ENCODE measurements at places on chromosomes 7 and 10. TPM values are rescaled to one million over a fixed set of nuclear protein-coding genes. Genes with fewer than 3 reads are reported as not detected.

DNA sequence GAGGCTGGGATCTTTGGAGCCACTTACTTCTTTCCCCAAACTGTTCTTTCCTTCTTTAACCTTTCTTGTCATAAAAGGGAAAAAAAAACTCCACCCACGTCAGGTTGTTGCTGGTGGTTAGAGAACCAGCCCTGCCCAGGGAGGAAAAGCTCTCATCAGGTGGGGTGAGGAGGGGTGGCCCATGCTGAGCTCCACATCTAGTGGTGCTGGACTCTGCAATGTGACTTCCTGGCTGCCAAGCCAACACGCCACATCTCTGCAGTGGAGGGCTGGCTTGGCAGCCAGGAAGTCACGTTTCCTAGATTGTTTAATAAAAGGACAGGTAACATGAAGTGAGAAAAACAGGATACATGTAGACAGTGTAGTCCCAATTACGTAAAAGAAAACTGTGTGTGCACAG is 37.4 kb downstream of the WIPF3 start:
- DNase-seq = peak; percentile 35

DNA sequence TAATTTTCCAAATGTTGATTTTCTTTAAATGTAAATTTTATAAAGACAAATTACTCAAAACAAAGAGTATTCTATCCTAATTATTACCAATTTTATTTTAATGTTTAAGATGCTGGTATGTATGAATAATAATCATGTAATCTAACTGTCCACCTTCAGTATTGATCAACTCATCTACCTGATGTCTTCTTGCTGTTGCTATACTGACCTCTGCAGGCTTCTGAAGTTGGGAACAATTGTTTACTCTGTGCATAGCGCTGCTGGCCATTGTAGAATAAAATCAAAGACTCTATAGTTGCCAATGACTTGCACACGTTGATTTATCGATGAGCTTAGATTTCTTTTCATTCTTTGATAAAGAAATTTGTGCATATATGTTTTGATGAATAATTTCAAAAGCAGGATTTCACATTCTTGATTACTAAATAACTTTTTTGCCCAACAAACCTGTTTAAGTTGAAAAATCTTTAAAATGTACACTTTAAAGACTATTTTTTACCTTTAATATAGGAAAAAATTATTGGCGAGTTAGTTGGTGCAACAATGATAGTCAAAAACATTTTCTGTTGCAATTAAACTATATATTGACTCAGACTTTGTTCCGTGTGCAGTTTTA is 282.3 kb downstream of the TFEC start:
- DNase-seq = no peak

- DNase-seq = peak; percentile 53
Measured at GRCh38 chr10:98404571-98405359, 10.2 kb downstream of the PYROXD2 start.

GRCh38 chr7:121638286-121638685 is 234.7 kb upstream of the PTPRZ1 start:
- no peak for DNase-seq

- DNase-seq = peak; percentile 72
Measured at GRCh38 chr10:60387531-60387930, 2.1 kb downstream of the ANK3 start.

GRCh38 chr7:29282819-29283414 is 88.3 kb downstream of the CHN2 start:
- no peak for DNase-seq

DNA sequence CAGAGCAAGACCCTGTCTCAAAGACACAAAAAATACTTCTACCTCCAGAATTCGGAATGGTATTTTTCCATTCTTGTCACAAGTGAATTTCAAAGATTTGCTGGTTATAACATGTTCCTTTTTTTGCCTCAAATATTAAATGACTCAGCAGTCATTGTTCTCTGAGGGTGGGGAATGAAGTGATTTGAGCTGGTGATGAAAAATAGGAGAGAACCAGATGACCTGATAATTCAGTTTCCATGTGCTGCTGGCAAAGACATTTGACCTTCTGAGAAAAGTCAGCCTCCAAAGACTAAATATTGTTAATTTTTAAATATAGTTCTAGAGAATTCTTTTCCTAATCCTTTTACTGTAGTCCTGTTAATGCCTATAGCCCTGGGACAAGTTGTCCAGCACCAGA is 78.9 kb downstream of the CACNB2 start:
- no peak for DNase-seq

The ITPRID1 gene
- not detected for total RNA-seq

The MUC12 gene
- under 0.01 TPM for total RNA-seq

The PNLIPRP2 gene
- not detected for total RNA-seq

The PCDH15 gene
- total RNA-seq = not detected
